ENCODE measurements at places on chromosomes 11 and 22.

DNA sequence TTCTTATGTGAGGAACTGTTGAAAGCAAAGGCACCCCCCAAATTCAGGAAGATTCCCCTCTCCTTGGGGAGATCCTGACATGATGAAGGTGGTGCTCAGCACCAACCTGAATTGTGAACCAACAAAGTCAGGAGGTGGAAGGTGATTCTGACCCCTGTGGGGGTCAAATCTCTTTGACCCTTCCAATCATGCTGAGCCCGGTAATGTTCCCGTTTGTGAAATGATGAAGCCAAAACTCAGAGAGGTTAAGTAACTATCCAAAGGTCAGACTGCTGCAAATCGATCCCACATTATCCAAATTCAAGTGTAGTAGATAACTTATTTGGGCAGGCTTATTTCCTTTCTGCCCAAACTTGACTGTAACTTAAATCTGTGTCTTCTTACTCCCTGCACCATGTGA, 19.1 kb downstream of the SERPING1 start:
- no peak for DNase-seq

- DNase-seq, result no peak
Observed at GRCh38 chr11:125114518-125114917, 3.1 kb upstream of the TMEM218 start.

DNA sequence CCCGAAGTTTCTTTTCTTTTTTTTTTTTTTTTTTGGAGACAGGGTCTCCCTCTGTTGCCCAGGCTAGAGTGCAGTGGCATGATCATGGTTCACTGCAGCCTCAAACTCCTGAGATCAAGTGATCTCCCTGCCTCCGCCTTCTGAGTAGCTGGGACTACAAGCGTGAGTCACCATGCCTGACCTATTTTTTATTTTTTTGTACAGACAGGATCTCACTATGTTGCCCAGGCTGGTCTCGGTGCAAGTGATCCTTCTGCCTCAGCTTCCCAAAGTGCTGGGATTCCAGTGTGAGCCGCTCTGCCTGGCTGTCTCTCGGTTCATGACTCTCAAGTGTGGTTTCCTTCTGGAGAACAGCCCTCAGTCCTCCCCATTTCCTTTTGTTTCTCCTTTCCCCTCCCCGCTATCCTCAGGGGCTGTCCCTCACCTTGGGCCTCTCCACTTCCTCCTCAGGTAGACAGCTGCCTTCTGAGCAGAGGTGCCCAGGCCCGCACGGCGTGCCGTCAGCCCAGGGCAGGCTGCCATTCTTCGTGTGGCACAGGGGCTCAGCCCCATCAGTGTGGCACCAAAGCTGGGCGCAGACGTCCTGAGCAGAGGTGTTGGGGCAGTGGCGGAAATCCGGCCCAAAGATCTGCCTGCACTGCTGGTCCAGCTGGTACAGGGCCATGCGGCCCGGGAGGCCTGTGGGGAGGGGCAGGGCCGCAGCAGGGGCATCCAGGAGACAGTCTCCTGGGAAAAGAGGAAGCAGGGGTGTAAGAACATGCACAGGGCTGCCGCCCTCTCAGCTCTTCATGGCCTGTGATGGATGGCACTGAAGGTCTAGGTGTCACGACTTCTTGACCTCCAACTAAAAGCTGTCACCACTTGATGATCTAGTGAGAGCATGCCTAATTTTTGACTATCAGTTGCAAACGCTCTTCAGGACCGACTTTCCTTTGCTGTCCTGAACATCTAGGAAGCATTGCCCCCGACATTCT, 14.0 kb downstream of the ADAMTS8 start:
- DNase-seq, result no peak

DNA sequence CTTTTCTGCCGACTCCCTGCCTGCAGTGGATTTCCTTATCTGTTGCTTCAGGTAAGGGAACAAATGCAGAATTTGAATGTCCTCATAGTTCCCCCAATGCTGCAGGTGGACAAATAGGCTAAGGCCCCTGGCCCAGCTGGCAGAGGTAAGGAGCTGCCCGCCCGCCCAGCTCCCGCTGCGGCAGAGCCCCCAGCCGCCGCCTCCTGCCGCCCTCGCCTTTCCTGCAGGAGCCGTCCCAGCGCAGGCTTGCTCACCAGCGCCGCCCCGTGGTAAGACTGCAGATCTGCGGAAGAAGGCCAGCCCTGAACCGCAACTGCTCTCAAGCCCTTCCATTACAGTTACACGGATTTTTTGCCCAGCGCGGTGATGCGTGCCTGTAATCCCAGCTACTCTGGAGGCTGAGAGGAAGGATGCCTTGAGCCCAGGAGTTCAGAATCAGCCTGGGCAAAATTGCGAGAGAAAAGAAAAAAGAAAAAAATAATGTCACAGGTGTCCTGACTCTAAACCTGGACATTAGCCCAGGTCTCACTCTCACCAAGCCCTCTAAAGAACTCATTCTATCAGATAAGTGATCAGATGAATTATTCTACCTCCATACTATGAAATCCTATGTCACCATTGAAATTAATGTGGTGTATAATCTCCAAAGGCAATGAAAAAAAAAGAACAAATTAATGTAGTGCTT, 51.2 kb upstream of the EMID1 start:
- peak; percentile 85 for DNase-seq

- DNase-seq, result no peak
Observed at GRCh38 chr11:119418759-119419158, 4.2 kb downstream of the THY1 start.

DNA sequence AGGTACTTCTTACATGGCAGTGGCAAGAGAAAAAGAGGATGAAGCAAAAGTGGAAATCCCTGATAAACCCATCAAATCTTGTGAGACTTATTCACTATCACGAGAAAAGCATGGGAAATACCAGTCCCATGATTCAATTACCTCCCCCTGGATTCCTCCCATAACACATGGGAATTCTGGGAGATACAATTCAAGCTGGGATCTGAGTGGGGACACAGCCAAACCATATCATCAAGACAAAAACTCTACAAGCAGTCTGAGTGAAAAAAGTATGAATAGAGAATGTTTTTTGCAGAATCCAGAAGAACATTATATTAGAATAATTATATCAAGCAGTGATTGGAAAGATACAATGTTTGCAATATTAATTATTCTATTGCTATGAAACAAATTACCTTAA, 893.7 kb downstream of the FAM181B start:
- DNase-seq, result no peak

Data from GM20000 (cell line).